ENCODE measurements at places on chromosomes 7 and 10. TPM values are rescaled to one million over a fixed set of nuclear protein-coding genes. Genes with fewer than 3 reads are reported as not detected.

Gene RELN
- 0.05 TPM for total RNA-seq

Gene OR2A1
- total RNA-seq: not detected

Gene TRPV5
- total RNA-seq: not detected

Gene CBLL1
- 26.4 TPM for total RNA-seq

Gene COL28A1
- total RNA-seq: 0.42 TPM

Gene ZDHHC6
- 28.2 TPM for total RNA-seq

Gene OPN4
- total RNA-seq: not detected

Gene TMEM270
- 0.17 TPM for total RNA-seq

Gene CNOT4
- 12.2 TPM for total RNA-seq

Gene ZNF467
- 1.1 TPM for total RNA-seq

Gene CEP55
- total RNA-seq: 60.9 TPM

Gene YKT6
- 123 TPM for total RNA-seq

Data from A549 treated with AZD2906 at 1 μM for 4 hours (cell line).